NT2/D1 (cell line): ENCODE measurements at places on chromosomes 1 and 21.

DNA sequence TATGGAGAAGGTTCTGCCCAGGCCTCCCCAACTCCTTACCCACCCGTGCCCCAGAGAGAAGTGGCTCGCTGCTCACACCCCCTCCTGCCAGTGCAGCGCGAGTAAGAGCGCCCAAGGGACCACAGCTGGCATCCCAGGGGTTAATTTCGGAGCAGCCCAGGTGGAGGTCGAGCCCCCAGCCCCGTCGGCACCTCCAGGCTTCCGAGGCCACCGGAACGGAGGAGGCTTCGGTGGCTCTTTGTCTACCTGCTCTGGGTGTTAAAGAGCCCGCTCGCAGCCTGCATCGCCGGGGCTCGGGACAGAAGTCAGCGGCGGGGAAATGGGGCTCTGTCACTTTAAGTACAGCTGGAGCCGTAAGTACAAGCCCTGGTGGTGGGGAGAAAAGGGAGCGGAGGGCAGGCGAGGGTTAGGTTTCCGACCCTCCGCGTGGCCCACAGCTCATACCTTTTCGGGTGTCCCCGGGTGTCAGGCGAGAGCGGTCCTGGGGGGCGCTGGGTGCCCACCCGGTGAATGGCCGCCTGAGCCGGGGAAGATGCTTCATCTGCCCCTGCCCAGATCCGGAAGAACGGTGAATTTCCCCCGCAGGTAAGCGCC is 89.4 kb upstream of the IPO9 start:
- peak; percentile 84 for DNase-seq

DNA sequence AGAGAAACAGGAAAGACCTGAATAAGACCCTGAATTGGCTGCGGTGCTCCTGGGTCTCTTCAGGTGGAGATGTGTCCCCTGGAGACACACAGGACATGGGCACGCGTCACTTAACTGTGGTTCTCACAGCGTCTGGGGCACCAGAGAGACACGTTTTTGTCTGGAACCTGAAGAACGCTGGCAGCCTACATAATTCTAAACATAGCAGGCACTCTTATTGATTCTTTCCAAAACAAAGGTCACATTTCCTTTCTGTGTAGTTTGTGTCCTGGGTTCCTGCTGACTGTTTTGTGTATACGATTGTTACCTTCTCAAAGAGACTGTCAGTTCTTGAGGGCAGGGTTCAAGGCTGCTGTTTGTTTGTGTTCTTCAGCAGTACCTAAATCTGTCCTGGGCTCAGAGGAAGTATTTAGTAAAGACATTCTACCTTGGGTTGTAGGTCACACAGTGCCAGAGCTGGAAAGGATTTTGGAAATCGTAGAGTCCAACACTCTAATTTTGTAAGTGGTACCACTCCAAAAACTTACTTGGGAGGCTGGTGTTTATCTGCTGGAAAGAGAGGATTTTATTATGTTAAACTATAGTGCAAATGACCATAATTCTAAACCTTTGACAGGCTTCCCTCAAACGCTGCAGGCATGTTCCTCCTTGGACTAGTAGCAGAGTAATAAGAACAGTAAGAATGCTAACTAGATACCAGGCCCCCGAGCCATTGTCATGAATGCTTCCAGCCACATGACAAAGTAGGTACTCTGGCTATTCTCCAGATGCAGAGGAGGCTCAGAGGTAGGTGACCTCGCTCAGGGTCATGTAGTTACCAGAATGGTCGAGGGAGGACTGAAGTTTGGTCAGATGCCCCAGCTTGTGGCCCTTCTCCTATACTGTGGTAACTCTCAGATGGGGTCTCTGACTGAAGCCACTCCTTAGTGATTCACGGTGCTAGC is 164.3 kb downstream of the DHRS3 start:
- peak; percentile 13 for DNase-seq

- no peak for DNase-seq
These were observed 121.6 kb upstream of the SLC25A33 start for GRCh38 chr1:9417695-9418094.

DNA sequence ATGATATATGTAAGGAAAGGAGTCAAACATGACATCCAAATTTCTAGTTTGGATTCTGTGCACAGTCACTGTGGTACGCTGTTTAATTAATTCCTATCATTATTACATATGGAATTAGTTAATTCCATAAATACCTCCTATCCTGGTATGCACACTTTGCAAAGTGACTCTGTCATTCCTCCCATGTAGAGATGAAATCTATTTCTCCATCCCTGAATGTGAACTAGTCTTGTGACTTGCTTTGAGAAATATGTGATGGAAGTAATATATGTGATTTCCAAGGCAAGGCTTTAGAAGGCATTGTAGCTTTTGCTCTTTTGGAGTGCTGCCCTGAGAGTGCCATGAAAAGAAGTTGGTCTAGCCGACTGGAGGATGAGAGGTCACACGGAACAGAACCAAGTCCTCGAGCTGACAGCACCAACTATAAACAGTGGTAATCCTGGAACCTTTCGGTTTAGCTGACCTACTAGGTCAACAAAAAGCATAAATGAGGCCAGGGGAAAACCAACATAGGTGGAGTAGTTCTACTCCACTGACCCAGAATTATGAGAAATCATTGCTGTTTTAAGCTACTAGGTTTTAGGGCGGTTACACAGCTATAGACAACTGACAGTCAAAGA is 1.5 kb downstream of the SELENOF start:
- DNase-seq, result no peak

DNA sequence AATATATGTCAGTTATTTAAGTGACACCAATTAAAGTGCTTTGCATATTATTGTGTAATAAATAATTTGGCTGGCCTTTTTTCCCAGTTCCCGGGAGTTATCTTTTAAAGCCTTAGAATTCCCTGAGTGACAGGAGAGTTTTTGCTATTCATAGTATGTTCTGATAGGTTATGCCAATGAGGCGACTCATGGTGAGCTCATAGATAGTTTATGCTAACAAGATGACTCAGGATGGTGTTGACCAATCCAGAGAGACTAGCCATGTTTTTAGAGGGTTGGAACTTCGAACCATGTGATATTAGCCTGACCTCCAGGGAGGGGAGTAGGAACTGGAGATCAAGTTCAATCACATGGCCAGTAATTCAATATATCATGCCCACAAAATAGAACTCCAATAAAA is 310.8 kb downstream of the USP25 start:
- no peak for DNase-seq
